Naive thymus-derived CD8-positive, alpha-beta T cell (primary cell): ENCODE measurements at places on chromosomes 6 and 20.

DNA sequence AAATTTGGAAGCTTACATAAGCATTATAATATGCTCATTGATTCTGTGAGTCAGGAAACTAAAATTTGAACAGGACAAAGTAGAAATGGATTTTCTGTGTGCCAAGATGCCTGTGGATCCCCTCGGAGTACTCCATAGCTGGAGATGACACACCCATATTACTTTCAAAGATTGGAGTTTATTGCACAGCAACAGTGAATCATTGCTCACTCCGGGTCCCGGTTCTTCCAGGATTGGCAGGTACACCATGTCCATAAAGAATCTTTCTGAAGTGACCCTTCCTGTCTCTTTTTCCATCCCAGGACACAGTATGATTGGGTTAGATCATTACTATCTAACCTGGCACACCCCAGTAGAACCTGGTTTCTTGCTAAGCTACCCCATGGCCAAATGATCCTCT lies 2.7 kb upstream of the BTN2A2 start:
- no peak for DNase-seq
- H3K4me3 ChIP-seq = no peak overlapping the region
- H3K27me3 ChIP-seq = no peaks in the 10 kb centered on the region
- H3K36me3 ChIP-seq = peaks cover 21% of the 10 kb centered on the region
- peaks cover 24% of the 10 kb centered on the region for H3K4me1 ChIP-seq

GRCh38 chr6:113488812-113489685 lies 368.1 kb upstream of the MARCKS start:
- no peaks in the 10 kb centered on the region for H3K4me1 ChIP-seq
- DNase-seq = no peak
- H3K27me3 ChIP-seq = no peaks in the 10 kb centered on the region
- no peak overlapping the region for H3K4me3 ChIP-seq

- peaks cover 19% of the 10 kb centered on the region for H3K4me1 ChIP-seq
- H3K27ac ChIP-seq = no peak overlapping the region
- H3K4me3 ChIP-seq = no peak overlapping the region
- no peaks in the 10 kb centered on the region for H3K27me3 ChIP-seq
These were observed 98.1 kb downstream of the NFATC2 start for GRCh38 chr20:51444467-51444866.

- no peaks in the 10 kb centered on the region for H3K36me3 ChIP-seq
- DNase-seq = no peak
- H3K4me3 ChIP-seq = no peak overlapping the region
- no peaks in the 10 kb centered on the region for H3K27me3 ChIP-seq
These were observed 298.7 kb upstream of the TCF21 start for GRCh38 chr6:133590196-133590595.

- no peaks in the 10 kb centered on the region for H3K27me3 ChIP-seq
- DNase-seq = no peak
- no peak overlapping the region for H3K4me3 ChIP-seq
- peaks cover 2% of the 10 kb centered on the region for H3K4me1 ChIP-seq
- peak overlapping the region; percentile 8 for H3K27ac ChIP-seq
These were observed 47.5 kb downstream of the TSPYL4 start for GRCh38 chr6:116206231-116206903.

- peaks cover 10% of the 10 kb centered on the region for H3K4me1 ChIP-seq
- H3K36me3 ChIP-seq = peaks cover 4% of the 10 kb centered on the region
- peak overlapping the region; percentile 83 for H3K4me3 ChIP-seq
These were observed 1.1 kb upstream of the AFDN start for GRCh38 chr6:167825332-167826229.

- DNase-seq = no peak
- no peaks in the 10 kb centered on the region for H3K4me1 ChIP-seq
- no peaks in the 10 kb centered on the region for H3K27me3 ChIP-seq
- H3K36me3 ChIP-seq = no peaks in the 10 kb centered on the region
- no peak overlapping the region for H3K4me3 ChIP-seq
- H3K27ac ChIP-seq = no peak overlapping the region
These were observed 246.8 kb upstream of the STXBP5 start for GRCh38 chr6:146957181-146958093.

GRCh38 chr20:41169162-41169690 lies 31.9 kb downstream of the PLCG1 start:
- H3K27ac ChIP-seq = peak overlapping the region; percentile 19
- H3K4me1 ChIP-seq = peaks cover 72% of the 10 kb centered on the region
- H3K36me3 ChIP-seq = peaks cover 97% of the 10 kb centered on the region
- H3K4me3 ChIP-seq = no peak overlapping the region
- DNase-seq = no peak

DNA sequence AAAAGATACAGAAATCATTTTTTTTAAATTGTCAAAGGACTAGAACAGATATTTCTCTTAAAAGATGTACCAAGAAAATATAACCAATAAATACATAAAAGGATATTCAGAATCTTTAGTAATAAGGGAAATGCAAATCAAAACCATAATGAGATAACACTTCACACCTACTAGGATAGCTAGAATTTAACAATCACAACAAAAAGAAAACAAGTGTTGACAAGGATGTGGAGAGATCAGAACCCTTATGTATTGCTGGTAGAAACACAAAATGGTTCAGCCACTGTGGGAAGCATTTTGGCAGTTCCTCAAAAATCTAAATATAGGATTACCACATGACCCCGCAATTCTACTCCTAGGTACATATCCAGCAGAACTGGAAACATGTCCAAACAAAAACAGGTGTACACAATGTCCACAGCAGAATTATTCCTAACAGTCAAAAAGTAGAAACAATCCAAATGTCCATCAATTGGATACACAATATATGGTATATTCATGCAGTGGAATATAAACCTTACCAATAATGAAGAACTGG lies 211.0 kb downstream of the LRFN2 start:
- H3K4me3 ChIP-seq = no peak overlapping the region
- no peak overlapping the region for H3K27ac ChIP-seq
- no peaks in the 10 kb centered on the region for H3K27me3 ChIP-seq
- no peaks in the 10 kb centered on the region for H3K36me3 ChIP-seq

GRCh38 chr6:4575714-4576113 lies 200.5 kb upstream of the CDYL start:
- H3K27me3 ChIP-seq = peaks cover 14% of the 10 kb centered on the region
- H3K27ac ChIP-seq = no peak overlapping the region
- no peak overlapping the region for H3K4me3 ChIP-seq
- H3K36me3 ChIP-seq = no peaks in the 10 kb centered on the region
- DNase-seq = no peak
- no peaks in the 10 kb centered on the region for H3K4me1 ChIP-seq

GRCh38 chr20:7912551-7912950 lies 27.7 kb downstream of the HAO1 start:
- DNase-seq = no peak
- H3K27me3 ChIP-seq = peaks cover 3% of the 10 kb centered on the region
- H3K27ac ChIP-seq = no peak overlapping the region
- no peaks in the 10 kb centered on the region for H3K4me1 ChIP-seq
- H3K4me3 ChIP-seq = no peak overlapping the region

GRCh38 chr20:33730946-33731692 lies 677 bp upstream of the ZNF341 start:
- H3K4me1 ChIP-seq = peaks cover 21% of the 10 kb centered on the region
- no peaks in the 10 kb centered on the region for H3K27me3 ChIP-seq
- no peak for DNase-seq
- H3K27ac ChIP-seq = peak overlapping the region; percentile 98
- peak overlapping the region; percentile 87 for H3K4me3 ChIP-seq

- no peak for DNase-seq
- H3K36me3 ChIP-seq = no peaks in the 10 kb centered on the region
- H3K27ac ChIP-seq = no peak overlapping the region
- H3K27me3 ChIP-seq = peaks cover 9% of the 10 kb centered on the region
These were observed 44.8 kb upstream of the TRAM2 start for GRCh38 chr6:52621631-52622030.

DNA sequence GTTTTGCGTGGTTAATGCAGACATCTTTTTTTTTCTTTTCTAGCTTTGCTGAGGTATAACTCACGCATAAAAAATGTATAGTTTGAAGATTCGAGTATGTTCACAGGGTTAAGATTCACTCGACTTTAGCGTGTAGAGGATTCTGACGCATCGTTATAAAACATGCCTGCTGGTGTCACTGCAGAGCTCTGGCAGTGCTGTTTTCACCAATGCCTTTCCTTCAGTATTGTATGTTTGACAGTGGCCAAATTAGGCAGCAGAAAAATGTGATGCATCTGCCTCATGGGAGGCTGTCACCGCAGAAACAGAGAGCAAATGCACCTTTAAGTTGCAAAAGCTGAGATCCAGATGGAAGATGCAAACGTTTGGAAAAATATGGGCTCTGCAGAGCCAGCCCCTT lies 18.0 kb upstream of the SIRPB2 start:
- H3K27me3 ChIP-seq = peaks cover 11% of the 10 kb centered on the region
- H3K4me1 ChIP-seq = no peaks in the 10 kb centered on the region
- H3K36me3 ChIP-seq = peaks cover 7% of the 10 kb centered on the region
- peak; percentile 45 for DNase-seq

DNA sequence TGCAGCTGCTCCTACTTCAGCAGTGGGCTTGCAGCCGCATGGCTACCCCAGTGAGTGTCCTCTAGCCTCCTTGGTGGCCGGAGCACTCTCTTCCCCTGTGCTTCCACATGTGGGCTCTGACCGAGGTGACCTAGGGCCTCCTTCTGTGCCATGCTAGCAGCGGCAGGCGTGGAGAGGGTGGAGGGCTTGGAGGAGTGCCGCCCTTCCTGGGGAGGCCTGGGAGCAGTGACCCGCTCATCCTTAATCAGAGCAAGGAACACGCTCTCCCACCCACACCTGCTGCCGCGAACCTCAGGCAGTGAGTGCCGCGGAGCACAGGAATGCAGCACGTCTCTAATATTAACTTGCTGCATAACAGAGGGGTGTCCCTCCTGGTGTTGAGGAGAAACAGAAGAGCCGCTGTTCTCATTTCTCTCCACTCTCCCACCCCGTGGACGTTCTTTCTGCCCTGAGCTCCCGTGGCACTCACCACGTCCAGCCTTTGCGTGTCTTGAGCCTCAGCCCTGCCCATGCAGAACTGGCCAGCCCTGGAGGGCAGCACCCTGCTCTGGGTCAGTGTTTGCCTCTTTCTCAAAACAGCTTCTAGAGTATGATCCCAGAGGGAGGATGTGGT lies 31.9 kb downstream of the DUSP22 start:
- no peaks in the 10 kb centered on the region for H3K36me3 ChIP-seq
- H3K27ac ChIP-seq = no peak overlapping the region

DNA sequence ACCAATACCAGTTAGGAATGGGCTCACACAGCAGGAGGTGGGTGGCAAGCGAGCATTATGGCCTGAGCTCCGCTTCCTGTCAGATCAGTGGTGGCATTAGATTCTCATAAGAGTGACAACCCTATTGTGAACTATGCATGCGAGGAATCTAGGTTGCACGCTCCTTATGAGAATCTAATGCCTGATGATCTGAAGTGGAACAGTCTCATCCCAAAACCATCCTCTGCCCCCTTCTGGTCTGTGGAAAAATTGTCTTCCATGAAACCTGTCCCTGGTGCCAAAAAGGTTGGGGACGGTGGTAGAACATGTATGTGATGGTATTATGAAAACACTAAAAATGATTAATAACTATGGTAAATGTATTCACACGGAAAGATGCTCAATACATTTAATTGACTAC lies 99.7 kb upstream of the HIVEP1 start:
- no peak overlapping the region for H3K4me3 ChIP-seq
- no peak overlapping the region for H3K27ac ChIP-seq
- DNase-seq = no peak
- no peaks in the 10 kb centered on the region for H3K27me3 ChIP-seq
- no peaks in the 10 kb centered on the region for H3K36me3 ChIP-seq

- no peak overlapping the region for H3K4me3 ChIP-seq
- H3K27ac ChIP-seq = no peak overlapping the region
- no peaks in the 10 kb centered on the region for H3K27me3 ChIP-seq
These were observed 145.7 kb downstream of the RFX6 start for GRCh38 chr6:117022774-117023173.
